T follicular helper cell (primary cell): ENCODE measurements at places on chromosomes 12 and 14.
A peak's percentile ranks its signal among the peaks of the same experiment; 100 is the strongest.

- DNase-seq: peak; percentile 17
These were observed 185.7 kb upstream of the GRIN2B start for GRCh38 chr12:14167005-14167628.

DNA sequence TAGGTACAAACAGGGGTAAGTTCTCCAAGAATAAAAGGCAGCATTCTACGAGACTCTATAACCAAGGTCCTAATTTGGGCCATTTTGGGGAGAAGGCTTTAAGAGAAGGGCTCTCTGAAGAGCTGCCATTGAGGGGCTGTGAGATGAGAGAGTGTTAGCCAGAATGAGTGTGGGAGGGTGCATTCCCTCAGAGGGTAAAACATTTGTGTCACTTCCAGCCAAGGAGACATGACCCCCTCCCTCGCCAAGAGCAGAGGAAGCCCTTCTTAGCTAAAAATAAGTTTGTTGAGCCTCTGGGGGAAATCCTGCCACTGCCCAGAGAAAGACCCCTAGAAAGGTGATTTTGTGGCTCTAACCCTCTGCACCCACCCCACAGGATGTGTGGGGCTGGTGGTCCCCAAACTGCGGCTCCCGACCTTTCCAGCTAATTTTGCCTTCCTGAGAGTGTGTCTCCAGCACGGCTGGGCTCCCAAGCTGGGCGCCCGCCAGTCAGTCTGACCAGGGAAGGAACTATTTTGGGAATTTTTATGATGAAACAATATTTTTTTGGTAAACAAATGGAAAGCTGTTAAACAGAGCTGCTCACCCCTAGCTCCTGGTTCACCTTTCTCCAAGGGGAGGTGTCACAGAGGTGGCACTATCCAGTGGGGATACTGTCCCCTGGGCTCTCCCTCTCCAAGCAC, 65.9 kb upstream of the JDP2 start:
- no peak for DNase-seq

GRCh38 chr14:72663076-72663487, 230.8 kb downstream of the DPF3 start:
- DNase-seq: no peak

- DNase-seq: peak; percentile 6
These were observed 325 bp upstream of the CLIP1 start for GRCh38 chr12:122422730-122423257.

- peak; percentile 67 for DNase-seq
These were observed 4.6 kb downstream of the MTRFR start for GRCh38 chr12:123237646-123238329.

DNA sequence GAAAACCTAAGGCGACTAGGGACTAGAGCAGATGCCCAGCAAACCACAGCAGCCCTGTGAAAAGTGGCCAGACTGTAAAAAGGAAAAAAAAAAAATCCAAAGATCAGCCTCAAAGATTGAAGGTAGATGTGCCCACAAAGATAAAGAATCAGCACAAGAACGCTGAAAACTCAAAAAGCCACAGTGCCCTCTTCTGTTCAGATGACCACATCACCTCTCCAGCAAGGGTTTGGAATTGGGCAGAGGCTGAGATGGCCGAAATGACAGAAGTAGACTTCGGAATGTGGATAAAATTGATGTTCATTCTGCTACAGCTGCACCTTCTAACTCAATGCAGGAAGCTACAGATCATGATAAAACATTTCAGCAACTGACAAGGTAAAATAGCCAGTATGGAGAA, 154.4 kb downstream of the GPHN start:
- no peak for DNase-seq

- no peak for DNase-seq
These were observed 207.8 kb downstream of the DPF3 start for GRCh38 chr14:72686101-72686500.

GRCh38 chr14:103641161-103641560, 12.2 kb downstream of the KLC1 start:
- DNase-seq: no peak

GRCh38 chr12:5872745-5873144, 72.3 kb downstream of the ANO2 start:
- DNase-seq: no peak

DNA sequence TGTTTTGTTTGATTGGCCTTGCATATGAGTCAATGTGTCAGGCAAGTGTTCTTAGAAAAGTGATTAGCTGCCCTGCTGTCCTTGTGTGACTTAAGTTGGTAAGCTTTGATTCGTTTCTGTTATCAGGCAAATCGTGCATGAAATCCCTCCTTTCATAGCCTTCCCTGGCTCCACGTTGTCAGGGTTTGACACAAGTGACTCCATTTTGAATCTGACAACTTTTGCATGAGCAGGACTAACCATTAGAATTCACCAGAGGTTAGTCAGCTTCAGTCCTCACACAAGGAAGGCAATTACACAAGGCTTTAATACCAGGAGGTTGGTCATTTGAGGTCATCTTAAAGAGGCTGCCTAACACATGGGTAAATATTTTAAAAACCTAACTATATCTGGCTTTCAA, 68.2 kb downstream of the GPATCH2L start:
- no peak for DNase-seq

DNA sequence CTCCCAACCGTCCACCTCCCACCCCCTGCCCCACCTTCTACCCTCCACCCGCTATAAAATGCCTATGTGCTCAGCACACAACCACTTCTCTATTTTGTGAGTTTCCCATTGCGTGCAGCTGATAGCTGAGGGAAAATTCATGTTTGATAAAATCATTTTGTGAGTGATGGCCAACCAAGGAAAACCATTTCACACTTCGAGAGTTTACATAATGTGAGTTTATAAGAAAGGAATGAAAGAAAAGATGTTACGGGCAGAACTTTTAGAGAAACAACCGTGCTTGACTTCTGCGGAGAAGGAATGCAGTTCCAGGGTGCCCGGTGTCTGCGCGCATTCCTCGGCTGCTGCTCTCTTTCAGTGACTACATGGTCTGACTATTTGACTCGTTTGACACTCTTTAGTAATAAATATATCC, 140.9 kb downstream of the EFCAB11 start:
- no peak for DNase-seq

DNA sequence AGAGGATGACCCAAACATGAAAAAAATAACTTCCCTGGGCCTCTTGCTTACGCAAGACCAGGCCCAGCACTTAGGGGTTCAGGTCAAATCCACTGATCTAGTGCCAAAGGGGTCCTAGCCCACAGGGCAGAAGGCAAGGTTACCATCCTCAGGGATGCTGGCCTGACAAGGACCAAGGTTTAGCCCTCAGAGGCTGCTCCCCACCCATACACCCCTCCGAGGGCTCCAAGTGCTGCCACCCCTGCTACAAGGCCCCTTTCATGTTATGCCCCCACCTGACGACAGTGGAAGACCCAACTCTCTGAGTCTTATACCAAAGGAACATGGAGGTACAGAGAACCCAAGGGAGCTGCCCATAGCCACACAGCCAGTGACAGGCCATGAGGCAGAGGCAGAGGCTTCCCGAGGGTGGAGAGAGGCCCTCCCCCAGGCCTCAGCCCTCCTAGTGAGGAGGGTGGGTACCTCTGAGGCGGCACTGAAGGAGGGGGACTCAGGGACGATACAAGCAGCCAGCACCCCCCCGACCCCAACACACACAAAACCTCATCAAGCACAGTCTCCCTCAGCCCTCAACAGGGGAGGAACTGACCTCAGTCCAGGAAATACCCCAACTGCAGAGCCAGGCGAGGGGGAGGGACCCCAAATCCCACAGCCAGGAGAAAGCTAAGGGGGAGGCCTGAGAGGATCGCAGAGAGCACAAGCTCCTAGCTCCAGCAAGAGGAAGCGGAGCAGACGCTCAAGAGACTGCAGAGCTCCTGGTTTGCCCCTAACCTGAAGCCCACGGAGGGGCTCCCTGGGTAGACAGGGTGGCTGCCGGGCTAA, 37.0 kb downstream of the ANAPC7 start:
- DNase-seq: no peak

GRCh38 chr14:30114051-30114450, 186.4 kb upstream of the PRKD1 start:
- no peak for DNase-seq

- DNase-seq: no peak
These were observed 2.7 kb downstream of the PTHLH start for GRCh38 chr12:27969624-27970400.

- DNase-seq: no peak
These were observed 19.9 kb downstream of the SH2B3 start for GRCh38 chr12:111425655-111426054.
